ENCODE measurements at places on chromosomes 2 and 18.

DNA sequence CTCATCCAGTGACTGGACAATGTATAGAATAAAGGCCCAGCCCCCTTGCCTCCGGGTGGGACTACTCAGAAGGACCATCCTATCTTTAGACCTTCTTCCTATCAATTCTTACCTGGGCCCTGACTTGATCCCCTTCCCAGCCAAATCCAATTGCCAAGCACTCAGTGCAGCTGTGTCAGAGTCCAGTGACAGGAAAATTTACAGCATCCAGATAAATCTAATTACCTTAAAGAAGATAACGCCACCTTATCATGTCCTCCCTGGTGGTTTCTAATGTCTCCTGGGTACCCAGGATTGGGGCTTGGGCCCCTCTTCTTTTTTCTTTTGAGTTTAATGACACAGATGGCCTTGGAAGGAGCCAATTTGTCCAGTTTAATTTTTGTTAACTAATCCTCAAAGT lies 19.3 kb downstream of the LHCGR start:
- DNase-seq, result no peak

GRCh38 chr2:204175552-204176271 lies 239.1 kb downstream of the ICOS start:
- DNase-seq, result no peak

DNA sequence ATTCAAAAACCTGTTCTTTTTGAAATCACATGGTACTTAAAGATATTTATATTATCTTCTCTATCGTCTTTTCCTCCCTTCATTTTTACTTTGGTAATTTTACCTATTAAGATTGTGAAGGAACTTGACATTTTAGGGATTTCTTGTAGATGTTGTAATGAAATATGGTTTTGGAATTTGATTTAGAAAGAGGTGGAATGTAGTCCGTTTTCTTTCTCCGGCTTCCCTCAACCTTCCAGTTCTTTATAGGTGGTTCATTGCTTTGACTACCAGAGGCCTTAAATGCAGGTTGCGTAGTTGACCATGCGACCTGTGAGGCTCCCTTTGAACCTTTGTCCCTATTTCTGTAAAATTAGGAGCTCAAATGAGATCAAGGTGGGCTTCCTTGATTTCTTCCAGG lies 24.5 kb downstream of the ITGA6 start:
- no peak for DNase-seq

DNA sequence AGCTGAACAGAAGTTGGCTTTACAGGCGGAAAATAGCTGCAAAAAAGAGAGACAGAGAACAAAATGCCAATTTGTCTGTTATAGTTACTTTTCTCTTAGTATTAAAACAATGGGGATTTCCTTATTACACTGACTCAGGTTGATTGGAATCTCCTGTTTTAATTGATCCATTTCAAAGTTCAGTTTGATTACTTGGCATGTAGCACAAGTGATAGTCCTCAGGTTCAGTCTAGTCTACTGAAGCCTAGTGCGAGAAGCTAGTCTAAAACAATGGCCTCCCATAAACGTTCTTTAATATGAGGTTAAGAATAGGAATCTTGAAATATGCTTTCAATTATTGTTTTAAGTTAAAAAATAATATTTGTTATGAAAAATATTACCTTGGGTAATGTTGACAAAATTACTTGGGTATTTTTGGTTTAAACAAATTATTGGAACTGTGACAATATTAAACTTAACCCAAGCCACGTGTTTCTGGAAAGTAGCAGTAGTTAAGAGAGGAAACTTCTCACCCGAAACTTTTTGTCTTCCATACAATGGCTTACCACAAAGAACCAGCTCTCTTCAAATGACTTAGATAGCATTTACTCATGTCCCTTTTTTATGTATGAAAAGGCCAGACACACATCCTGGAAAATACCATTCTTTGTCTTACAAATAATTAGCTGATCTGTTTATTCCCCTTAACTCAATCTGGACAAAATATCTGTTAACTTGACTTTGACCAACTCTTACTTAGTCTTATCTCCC lies 1326.2 kb upstream of the TMEFF2 start:
- DNase-seq, result no peak

- no peak for DNase-seq
Measured at GRCh38 chr2:46970334-46971288, 55.0 kb upstream of the MCFD2 start.

Data from Panc1 (cell line).